ENCODE measurements at places on chromosomes 13 and 19.
A peak's percentile ranks its signal among the peaks of the same experiment; 100 is the strongest.

- no peak for DNase-seq
Measured at GRCh38 chr13:51278426-51279130, 56.4 kb downstream of the FAM124A start.

GRCh38 chr19:44643605-44644401, at the start of gene PVR:
Gene PVR (plus strand): TSS chr19:44643910. CDS start chr19:44644097, 187 bp downstream.
- peak; percentile 74 for DNase-seq

DNA sequence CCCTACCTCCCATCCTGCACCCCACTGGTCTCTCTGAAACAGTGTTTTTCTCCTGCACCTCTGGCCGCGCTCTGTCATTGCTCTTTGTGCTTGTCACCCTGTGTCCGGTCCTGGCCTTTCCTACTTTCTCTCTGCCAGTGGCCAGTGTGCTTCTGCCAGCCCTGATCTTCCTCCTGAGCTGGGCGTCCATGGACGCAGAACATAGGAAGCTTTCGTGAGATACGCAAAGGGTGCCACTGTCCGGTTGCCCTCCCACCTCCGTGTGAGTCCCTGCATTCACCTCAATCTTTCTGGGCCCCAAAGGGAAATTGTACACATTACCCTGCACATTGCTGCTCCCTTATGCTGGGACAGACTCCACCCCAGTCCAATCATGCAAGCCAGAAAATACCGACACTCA, 105.7 kb upstream of the SOX1 start:
- no peak for DNase-seq

DNA sequence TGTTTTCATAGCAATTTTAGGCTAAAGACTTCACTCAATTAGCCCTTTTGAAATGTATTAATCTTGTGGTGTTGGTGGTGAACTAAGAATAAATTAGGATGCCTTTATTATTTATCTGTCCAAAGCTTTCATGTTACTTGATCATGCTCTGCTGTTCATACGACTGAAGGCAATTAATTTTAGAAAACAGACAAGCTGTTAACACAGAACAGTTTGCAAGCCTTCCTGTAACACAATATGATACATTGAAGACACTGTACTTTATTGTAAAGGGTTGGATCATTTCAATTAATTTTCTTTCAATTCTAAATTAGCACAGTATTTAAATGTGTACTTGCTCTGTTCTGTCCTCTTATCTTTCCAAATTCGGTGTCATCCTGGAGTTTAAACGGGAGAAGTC, 794.3 kb upstream of the MIR17HG start:
- no peak for DNase-seq

DNA sequence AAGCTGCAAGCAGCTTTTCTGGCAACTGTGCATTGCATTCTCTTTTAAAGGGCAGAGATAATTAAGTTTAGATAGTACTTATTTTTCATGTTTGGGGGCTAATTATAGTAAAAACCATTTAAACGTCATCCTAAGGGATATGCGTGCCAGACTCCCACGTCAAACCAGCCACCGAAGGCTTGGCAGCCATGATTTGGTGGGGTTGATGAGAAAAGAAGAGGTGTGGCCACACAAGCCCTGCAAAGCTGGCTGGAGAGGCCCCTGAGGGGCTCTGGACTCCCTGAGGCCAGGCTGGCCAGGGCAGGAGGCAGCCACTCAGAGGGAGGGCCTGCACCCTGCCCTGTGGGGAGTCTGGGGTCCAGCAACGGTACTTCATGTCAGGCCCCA, 17.5 kb downstream of the PEPD start:
- DNase-seq, result no peak

DNA sequence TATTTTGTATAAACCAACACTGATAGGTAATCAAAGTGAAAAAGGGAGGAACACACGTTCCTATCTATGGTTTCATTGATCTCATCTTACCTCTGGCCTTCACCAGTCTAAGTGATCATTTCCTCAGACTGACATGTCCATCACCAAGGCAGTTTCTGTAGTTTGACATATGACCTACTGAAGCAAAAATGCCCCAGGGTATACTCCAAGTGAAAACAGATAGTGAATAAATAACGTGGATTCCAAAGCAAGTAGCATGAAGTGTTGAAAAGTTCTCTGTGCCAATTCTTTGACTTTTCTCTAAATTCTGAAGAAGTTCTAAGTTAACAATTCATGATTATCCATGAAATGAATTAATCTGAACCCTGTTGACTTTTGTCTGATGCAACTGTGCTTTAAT, 334.2 kb upstream of the SGCG start:
- no peak for DNase-seq

DNA sequence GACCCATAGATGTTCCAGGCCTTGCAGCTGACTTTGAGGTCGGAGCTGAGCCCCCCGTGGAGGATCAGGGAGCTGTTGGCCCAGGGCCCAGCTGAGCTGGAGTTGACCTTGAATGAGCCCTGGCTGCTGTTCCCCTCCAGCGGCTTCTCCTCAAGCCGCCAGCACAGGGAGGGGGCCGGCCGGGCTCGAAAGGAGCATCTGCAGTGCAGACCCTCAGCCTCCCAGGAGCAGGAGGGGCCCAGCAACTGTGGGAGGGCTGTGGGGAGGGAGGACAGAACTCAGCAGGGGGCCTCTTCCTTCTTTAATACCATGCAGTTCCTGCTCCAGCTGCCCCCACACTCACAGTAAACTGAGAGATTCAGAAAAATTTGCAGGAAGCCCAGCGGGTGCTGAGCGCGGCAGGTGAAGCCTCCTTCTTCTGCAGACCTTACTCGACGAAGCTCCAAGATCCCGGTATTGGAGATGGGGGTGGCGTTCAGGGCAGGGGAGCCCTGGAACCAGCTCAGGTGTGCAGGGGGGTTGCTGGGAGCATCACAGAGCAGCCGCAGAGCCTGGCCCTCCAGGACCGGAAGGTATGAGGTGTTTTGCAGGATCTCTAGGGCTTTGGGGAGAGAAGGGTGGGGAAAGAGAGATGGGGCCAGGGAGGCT, 2.6 kb downstream of the SIGLEC5 start:
- peak; percentile 86 for DNase-seq

DNA sequence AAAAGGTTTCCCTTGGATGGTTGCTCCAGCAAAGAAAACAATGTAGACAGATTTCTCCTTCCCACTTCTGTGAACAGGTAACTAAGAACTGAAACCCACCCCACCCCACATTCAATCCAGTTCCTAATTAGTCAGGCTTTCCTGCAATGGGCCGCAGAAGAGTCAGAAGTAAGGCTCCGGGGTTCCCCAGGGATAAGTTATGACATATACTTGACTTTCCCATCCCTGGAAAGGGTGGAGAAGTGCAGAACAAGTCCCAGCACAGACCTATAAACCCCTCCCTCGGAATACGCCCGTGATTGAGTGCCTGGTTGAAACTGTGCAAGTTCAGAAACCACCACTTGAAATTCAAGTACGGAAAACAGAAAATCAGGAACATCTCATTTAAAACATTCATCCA, 24.9 kb downstream of the RCBTB2 start:
- no peak for DNase-seq

GRCh38 chr19:47469363-47469700, 2.4 kb downstream of the SLC8A2 start:
- DNase-seq, result no peak

GRCh38 chr19:53041366-53041765, 3.2 kb upstream of the ERVV-2 start:
- DNase-seq, result no peak

DNA sequence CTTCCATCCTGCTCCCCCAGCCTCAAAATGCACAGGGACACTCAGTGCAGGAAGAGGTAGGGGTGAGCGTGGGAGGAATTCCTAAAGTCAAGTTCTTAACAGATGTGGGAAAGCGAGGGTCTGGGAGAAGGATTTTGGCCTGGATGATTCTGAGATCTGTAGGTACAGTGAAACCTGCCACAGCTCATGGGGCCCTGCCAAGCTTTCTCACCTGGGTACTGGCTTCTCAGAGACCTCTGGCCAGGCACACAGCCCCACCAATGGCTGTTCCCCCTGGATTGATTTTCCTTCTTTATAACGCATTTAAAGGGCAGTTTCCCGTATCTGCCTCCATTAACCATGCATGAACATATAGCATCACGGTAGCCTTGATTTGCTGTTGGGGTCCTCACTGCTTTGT, 47.0 kb upstream of the GSX1 start:
- DNase-seq, result no peak

- no peak for DNase-seq
Measured at GRCh38 chr13:105058517-105058916, 1476.9 kb downstream of the EFNB2 start.

- no peak for DNase-seq
Measured at GRCh38 chr19:41111750-41112295, 2.4 kb upstream of the CYP2F1 start.

GRCh38 chr13:110263888-110264287, 43.1 kb downstream of the COL4A1 start:
- DNase-seq, result no peak

GRCh38 chr13:45042539-45042938, 53.2 kb downstream of the GPALPP1 start:
- no peak for DNase-seq

- DNase-seq, result peak; percentile 65
Measured at GRCh38 chr19:41951686-41952172, 7.4 kb downstream of the RABAC1 start.

GRCh38 chr19:512547-513365, 5.5 kb downstream of the TPGS1 start:
- no peak for DNase-seq

DNA sequence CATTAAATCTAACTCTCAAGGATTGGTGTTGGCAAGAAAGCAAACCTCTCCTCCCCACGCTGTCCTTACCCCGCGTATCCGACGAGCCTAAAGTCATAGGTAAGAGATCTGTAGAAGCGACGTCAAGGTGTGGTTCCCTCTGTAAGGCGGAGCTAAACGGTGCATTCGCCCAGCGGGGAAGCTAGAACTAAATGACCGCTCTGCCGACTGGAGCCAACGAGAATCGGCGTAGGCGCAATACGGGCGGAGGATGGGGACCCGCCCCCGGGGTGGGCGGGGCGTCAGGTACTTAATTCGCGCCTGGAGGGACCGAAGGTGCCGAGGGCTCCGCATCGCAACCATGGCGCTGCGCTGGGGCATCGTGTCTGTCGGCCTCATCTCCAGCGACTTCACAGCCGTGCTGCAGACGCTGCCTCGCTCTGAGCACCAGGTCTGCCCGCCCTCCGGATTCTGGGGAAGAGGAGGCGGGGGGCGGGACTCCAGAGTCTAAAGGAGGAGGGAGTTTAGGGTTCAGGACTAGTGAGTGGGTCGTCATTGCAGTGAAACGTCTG, at the start of gene DHDH:
Gene DHDH, plus strand, starts transcription at position 318 of the 551 bp plus-strand sequence. Its CDS starts 23 bp downstream, at position 341.
- peak; percentile 67 for DNase-seq

DNA sequence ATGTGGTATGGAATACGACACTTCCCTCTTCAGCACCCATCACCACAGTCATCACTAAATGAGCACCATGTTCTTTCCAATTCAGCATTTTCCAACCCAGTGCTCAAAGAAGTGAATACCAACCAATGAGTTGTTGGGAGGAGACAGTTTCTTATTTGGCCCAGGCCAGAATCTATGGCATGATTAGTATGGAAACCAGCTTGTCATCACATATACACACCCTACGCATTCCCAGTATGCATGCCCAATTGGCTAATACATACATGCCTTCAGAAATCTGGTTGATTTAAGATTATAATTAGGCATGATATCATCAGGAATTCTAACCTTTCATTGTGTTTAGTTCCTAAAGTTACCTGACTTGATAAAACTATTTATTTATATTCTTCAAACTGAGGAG, 430.0 kb downstream of the DIAPH3 start:
- DNase-seq, result no peak

GRCh38 chr19:49474542-49474924, 518 bp downstream of the FLT3LG start:
- no peak for DNase-seq
